ENCODE measurements at places on chromosomes 6 and 20. TPM values are rescaled to one million over a fixed set of nuclear protein-coding genes. Genes with fewer than 3 reads are reported as not detected.

PPP1R11 gene
- 42.3 TPM for total RNA-seq

MCHR2 gene
- total RNA-seq = not detected

SYCP2L gene
- total RNA-seq = not detected

MUC22 gene
- total RNA-seq = not detected

NRN1 gene
- total RNA-seq = 0.13 TPM

CLPSL1 gene
- total RNA-seq = not detected

C6orf163 gene
- total RNA-seq = 0.13 TPM

LGSN gene
- not detected for total RNA-seq

RWDD1 gene
- total RNA-seq = 43.8 TPM

HLA-DPA1 gene
- total RNA-seq = 1.8 TPM

GMDS gene
- 10.9 TPM for total RNA-seq

KHDC1L gene
- total RNA-seq = not detected

MSH5 gene
- 5.0 TPM for total RNA-seq

IL20RA gene
- 0.26 TPM for total RNA-seq

ZC2HC1B gene
- not detected for total RNA-seq

BRPF3 gene
- 9.4 TPM for total RNA-seq

CFB gene
- 10.7 TPM for total RNA-seq

ADGRG6 gene
- 13.4 TPM for total RNA-seq

C20orf204 gene
- 2.0 TPM for total RNA-seq

OR2H2 gene
- total RNA-seq = not detected

SIRPD gene
- not detected for total RNA-seq

TMEM170B gene
- total RNA-seq = 1.0 TPM

OPRM1 gene
- total RNA-seq = not detected

FAM83C gene
- total RNA-seq = not detected

FAXC gene
- total RNA-seq = 3.8 TPM

TFAP2A gene
- not detected for total RNA-seq

SYNDIG1 gene
- 1.8 TPM for total RNA-seq

RBBP9 gene
- 13.4 TPM for total RNA-seq

WFDC11 gene
- total RNA-seq = not detected

SOBP gene
- 1.0 TPM for total RNA-seq

PPP1R14C gene
- not detected for total RNA-seq

HLA-DRA gene
- total RNA-seq = not detected

SAMD5 gene
- 0.65 TPM for total RNA-seq

HCK gene
- total RNA-seq = not detected

TMEM200A gene
- total RNA-seq = 5.0 TPM

NMBR gene
- not detected for total RNA-seq

SMPDL3A gene
- 9.2 TPM for total RNA-seq

L3MBTL1 gene
- total RNA-seq = 2.5 TPM

Measured in epithelial cell of alveolus of lung (primary cell).